ENCODE measurements at places on chromosomes 6 and 20.

- no peak for DNase-seq
Observed at GRCh38 chr6:36777801-36778200, 61.4 kb downstream of the CPNE5 start.

- DNase-seq: no peak
Observed at GRCh38 chr20:47358672-47359529, 2.4 kb upstream of the ZMYND8 start.

- DNase-seq: no peak
Observed at GRCh38 chr6:151291722-151292059, 51.9 kb downstream of the AKAP12 start.

DNA sequence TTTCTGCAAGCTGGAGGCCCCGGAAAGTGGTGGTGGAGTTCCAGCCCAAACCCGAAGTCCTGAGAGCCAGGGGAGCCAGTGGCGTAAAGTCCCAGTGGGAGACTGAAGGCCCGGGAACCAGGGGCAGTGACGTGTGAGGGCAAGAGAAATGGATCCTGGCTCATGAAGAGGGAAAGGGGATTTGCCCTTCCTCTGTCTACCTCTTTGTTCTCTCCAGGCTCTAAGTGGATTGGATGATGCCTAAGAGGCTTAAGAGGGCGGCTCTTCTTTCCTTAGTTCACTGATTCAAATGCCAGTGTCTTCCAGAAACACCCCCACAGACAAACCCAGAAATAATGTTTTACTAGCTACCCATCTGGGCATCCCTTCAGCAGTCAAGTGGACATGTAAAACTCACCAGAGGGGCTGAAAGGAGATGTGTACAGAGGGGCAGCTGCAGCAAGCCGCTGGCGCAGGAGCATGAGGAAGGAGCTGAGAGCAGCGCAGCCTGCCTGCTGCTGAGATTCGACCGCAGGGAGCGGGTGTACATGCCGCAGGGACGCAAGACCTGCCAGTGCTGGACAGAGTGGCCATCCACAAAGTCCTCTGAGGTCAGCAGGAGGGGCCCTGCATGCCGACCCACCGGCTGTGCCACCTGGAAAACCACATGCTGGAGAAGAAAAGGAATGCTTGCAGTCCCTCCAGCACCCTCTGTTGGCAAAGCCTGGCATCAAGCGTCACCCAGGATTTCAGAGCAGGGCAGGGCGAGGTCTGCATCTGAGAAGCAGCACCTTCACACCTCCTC lies 29.5 kb downstream of the CDYL start:
- no peak for DNase-seq

- DNase-seq: peak; percentile 57
Observed at GRCh38 chr20:21719592-21720214, 14.2 kb downstream of the PAX1 start.

DNA sequence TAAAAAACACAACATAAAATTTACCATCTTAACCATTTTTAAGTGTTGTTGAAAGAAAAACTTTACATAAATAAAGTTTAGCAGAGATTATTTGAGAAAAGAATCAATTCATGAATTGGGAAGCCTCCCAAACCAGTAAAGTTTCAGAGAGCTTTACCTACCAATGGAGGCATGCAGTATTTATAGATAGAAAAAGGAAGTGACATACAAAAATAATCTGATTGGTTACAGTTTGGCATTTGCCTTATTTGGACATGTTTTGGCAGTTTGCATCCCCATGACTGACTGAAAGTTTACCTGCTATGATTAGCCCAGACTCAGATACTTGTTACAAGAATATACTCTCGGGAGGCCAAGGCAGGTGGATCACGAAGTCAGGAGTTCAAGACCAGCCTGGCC lies 3.7 kb upstream of the CMTR1 start:
- DNase-seq: no peak

DNA sequence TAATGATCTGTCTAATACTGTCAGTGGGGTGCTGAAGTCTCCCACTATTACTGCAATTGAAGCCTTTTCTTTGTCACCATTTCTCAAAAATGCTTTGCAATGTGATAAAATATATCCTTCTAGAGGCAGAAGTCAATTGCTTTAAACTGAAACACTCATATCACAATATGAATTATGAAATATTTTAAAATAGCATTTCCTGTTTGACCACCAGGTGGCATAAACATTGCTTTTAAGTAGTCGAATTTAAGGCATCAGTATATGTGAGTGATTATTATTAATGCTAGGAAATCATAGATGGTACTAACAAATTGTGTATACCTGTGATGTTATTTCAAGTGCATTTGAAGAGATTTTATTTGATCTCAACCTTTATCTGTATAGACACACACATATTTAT lies 87.5 kb downstream of the MEI4 start:
- DNase-seq: peak; percentile 11

GRCh38 chr20:15265581-15266309 lies 928.3 kb upstream of the FLRT3 start:
- no peak for DNase-seq

GRCh38 chr20:48905297-48905647 lies 16.2 kb upstream of the ARFGEF2 start:
- DNase-seq: no peak

Measured in GM13976 (cell line).